SJSA1 (cell line): ENCODE measurements at places on chromosomes 5 and 9. TPM values are rescaled to one million over a fixed set of nuclear protein-coding genes. Genes with fewer than 3 reads are reported as not detected.

- no peaks in the 10 kb centered on the region for H3K27me3 ChIP-seq
- peaks cover 12% of the 10 kb centered on the region for H3K4me1 ChIP-seq
- peaks cover 11% of the 10 kb centered on the region; the same call in 1 of the 2 replicates for H3K36me3 ChIP-seq
- no peak for DNase-seq
Measured at GRCh38 chr9:122226758-122227574, 1.8 kb downstream of the LHX6 start.

PFN3 gene
- total RNA-seq, result not detected in 2 replicates

DNA sequence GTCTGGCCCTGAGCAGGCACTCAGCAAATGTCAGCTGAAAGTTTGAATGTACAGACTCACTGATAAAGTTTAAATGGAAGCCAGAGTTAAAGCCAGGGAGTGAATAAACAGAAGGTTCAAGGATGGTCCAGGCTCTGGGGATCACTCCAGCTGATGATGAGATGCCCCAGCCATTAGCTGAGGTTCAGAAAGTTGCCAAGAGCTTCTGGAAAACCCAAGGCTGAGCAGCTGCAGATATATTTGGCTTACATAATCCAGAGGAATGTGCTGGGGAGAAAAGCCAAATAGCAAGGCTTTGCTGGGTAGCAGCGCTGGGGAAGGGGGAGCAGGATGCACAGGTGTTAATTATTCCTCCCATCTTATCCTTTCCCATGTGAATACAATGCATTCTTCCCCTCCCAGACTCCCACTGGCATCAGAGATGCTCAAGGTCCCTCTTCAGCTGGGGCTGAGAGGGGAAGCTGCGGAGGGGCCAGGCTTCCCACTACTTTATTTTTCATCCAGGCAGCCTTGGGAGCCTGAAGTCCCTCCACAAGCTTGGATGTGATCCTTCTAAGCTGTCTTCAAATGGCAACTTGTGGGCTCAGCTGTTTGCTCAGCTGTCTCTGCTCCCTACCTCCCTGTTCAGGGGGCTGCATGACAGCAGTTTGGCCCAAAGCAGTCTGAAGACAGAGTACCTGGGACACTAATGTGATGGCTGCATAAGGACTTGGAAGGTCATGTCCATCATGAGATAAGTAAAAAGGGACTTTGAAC is 341.2 kb downstream of the TRIM32 start:
- no peaks in the 10 kb centered on the region for H3K36me3 ChIP-seq
- no peak for DNase-seq
- H3K4me3 ChIP-seq, result no peak overlapping the region
- no peaks in the 10 kb centered on the region for H3K4me1 ChIP-seq
- no peak overlapping the region for H3K27ac ChIP-seq

DNA sequence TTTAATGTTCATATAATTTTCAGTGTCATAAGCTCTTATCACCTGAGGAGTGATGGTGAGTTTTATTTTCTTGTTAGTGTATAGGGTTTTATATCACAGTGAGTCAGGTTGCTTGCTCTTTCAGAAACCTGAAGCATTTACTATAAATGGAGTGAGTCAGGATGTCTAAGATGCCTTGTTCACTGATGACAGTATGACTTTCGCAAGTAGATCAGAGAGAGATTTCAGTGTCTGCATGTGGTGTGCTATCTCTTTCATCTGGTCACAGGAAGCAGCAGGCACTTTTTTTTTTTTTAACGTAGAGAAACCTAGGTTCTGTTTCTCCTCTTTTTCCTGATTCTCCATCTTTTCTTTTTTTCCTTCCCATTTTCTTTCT is 237.1 kb downstream of the DMRTA1 start:
- H3K27me3 ChIP-seq, result no peaks in the 10 kb centered on the region
- 0 out of 2 replicates have a peak, but pooled peaks cover 3% of the 10 kb centered on the region for H3K4me1 ChIP-seq
- no peak for DNase-seq
- H3K4me3 ChIP-seq, result no peak overlapping the region

TLX3 gene
- total RNA-seq, result not detected in 2 replicates

DEPDC1B gene
- 14.5 and 20.8 TPM in 2 replicates for total RNA-seq

DNA sequence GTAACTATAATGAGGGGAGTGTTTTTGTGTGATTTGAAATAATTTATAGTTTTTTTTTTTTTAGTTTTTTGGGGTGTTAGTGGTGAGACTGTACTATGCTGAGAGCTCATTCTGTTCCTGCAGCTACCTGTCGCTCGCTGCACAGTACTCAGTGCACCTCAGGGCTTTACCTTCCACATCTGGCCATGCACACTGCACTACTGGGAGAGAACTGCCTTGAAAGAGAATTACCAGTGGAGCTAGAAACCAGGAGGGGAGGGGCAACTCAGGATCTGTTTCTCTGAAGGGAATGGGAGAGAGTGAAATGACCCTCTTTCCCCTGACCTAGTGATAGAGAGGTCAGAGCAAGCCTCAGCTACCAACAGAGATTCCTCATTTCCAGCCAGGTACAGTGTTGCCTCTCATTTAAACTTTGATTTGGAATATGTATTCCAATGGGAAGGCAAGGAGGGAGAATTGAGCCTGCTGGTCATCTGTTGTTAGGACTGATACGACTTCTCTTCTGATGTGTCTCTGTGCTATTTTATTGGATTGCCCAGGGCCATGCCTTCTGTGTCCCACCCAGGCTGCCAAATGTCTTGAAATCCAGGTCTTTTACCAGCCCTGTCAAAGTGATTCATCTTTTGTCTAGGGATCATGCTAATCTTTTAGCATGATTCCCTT is 8.9 kb downstream of the ATG10 start:
- no peak overlapping the region for H3K27ac ChIP-seq
- H3K4me3 ChIP-seq, result no peak overlapping the region
- H3K36me3 ChIP-seq, result 0 out of 2 replicates have a peak, but pooled peaks cover 6% of the 10 kb centered on the region
- no peaks in the 10 kb centered on the region for H3K4me1 ChIP-seq
- H3K27me3 ChIP-seq, result no peaks in the 10 kb centered on the region
- no peak for DNase-seq

SPATA31C2 gene
- not detected in 2 replicates for total RNA-seq
